NCI-H187 treated with DMSO at 0.1 percent for 48 hours (cell line): ENCODE measurements at places on chromosomes 12 and 14.

- no peak for DNase-seq
Observed at GRCh38 chr12:13387101-13387500, 190.6 kb downstream of the EMP1 start.

- no peak for DNase-seq
Observed at GRCh38 chr12:110002676-110003515, 3.7 kb downstream of the ANKRD13A start.

DNA sequence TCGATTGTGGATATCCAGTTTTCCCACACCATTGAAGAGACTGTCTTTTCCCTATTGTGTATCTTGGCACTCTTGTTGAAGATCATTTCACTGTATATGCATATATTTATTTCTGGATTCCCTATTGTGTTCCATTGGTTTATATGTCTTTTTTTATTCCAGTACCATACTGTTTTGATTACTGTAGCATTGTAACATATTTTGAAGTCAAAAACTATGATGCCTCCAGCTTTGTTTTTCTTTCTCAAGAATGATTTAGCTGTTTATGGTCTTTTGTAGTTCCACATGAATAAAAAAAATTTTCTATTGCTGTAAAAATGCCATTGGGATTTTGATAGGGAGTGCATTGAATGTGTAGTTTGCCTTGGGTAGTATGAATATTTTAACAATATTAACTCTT is 128.1 kb upstream of the SLC38A2 start:
- no peak for DNase-seq

GRCh38 chr12:116630762-116631161 is 71.6 kb downstream of the MAP1LC3B2 start:
- no peak for DNase-seq

GRCh38 chr14:104451474-104451873 is 128.1 kb upstream of the C14orf180 start:
- DNase-seq: no peak

- no peak for DNase-seq
Observed at GRCh38 chr14:105891631-105892452, 365.5 kb downstream of the TMEM121 start.

- DNase-seq: no peak
Observed at GRCh38 chr14:71240866-71241520, 333.7 kb downstream of the PCNX1 start.

- DNase-seq: no peak
Observed at GRCh38 chr14:101451166-101451565, 110.1 kb upstream of the DIO3 start.

DNA sequence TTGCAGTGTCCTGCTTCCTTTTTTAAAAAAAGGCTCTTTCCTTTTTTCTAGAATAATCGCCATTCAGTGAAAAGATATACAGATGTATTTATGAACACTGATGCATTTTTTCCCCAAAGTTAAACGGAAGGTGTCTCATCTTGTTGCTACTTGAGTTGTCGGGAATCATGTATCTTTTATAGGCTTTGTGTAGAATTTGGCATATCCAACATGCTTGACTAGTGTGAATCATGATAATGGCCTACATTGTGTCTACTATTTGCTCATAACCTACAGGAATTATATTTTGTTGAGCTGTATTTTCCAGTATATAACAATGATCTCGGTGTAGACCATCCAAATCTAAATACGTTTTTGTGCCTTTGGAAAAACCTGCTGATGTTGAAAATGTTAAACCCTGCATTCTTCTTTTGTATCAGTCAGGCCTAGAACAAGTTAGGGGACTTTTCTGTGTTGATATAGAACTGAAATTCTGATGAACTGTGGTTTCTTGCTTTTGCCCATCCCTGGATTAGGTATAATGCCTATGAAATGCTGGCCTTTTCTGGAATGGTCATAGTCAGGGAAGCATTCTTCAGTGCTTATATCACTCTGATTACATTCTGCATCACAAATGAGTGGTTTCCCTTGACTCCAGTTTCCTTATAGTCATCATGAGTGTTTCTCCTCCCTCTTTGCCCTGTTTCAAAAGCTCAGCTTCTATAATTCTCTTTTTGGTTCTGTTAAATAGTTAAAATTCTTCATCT is 10.8 kb downstream of the BMAL2 start:
- no peak for DNase-seq

GRCh38 chr12:105382771-105383622 is 52.5 kb downstream of the C12orf75 start:
- DNase-seq: no peak

DNA sequence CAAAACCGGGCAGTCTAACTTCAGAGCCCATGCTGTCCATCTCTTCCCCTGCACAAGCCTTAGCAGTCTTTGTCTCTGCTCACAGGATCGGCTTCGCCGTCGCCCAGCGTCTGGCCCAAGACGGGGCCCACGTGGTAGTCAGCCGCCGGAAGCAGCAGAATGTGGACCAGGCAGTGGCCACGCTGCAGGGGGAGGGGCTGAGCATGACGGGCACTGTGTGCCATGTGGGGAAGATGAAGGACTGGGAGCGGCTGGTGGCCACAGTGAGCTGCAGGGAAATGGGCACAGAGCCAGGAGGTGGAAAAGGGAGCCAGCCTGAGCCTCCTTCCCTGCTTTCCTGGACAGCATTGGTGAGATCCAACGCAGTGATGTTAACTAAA is 14.2 kb upstream of the CARMIL3 start:
- DNase-seq: no peak

DNA sequence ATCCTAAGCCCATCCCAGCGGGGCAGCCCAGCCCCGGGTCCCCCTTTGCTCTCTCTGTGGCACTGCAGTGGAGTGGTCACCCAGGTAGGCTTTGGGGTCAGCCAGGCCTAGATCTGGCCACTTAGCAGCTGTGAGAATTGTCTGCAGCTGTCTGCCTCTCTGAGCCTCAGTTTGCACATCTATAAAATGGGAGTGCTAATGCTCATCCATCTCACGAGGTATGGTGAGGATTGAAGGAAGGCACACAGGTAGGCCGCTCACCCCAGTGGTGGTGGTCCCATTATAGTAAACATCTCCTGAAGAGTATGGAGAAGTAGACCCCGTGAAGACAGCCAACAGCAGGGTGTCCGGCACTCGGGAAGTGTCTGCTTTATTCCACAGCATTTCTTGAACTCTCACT is 9.2 kb downstream of the FOXN4 start:
- DNase-seq: no peak

GRCh38 chr12:50924131-50924438 is 28.3 kb upstream of the HIGD1C start:
- no peak for DNase-seq

DNA sequence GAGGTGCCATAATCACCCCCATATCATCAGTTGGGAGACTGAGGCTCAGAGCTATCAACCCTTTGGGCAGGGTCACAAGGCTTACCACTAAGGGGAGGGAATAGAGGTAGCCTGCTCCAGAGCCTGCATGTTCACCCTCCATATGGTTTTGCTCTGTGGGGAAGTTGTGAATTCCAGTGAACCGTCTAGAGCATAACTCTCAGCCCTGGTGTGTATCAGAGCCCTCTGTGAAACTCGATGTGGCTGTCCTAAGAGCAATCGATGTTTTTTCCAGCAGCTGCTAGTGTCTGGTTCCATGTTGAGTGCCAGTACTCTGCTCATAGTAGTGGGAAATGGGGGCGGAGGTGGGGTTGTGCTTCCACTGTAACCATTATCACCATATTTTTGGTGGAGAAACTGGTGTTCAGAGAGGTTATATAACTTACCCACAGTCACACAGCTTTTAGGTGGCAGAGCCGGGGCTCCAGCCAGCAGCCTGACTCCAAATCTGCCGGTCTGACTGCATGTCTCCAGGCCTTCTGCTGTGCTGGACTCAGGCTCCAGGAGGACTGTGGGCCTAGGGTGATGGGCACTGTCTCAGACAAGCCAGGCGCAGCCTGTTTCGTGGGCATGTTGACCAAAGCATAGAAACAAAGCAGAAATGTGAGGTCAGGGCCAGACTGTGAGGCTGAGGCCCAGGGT is 104.2 kb downstream of the ADCK1 start:
- no peak for DNase-seq

- DNase-seq: no peak
Observed at GRCh38 chr14:43525658-43526057, 981.4 kb downstream of the FSCB start.

DNA sequence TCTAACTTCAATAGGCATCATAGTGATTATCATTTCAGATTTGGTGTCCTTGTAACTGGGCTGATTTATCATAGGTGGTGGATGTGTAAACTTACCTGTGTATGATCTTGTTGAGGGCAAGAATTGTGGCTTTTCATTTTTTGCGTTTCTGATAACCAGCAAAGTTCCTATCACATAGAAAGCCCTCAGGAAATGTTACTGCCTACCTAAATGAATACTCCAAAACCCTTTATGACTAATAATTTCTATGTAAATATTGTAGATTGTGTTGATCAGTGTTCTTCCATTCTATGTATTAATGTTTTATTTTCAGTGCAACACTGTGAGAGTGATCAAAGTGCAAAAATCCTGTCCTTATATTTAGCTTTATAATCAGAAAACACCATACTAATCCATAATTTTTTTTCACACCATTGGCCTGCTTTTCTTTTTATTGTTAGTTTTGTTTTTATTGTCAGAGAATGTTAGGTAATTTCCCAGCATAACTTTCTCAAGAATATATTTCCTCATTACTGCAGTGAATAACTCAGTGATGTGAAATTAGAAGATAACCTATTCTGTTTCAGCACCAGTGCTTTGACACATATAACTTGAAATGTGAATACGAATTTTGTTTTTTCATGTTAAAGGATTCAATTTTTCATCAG is 94.1 kb downstream of the GPHN start:
- DNase-seq: no peak

DNA sequence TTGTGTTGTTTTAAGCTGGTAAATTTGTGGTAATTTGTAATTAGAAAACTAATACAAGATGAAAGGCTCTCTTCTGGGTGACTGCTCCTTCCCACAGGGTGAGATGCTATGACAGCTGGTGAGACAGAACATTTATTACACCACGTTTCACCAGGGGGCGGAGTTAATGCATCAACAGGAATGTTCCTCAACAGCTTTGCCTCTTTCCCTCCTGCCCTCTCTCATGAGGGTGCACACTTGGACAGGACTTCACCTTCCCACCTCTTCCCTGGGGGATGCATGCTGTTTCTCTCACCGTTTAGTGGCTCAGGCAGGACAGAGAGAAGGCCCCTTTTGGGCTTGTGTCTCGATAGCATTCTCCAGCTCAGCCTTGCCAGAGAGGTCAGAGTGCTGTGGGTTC is 13.4 kb upstream of the PPP1R1A start:
- no peak for DNase-seq

GRCh38 chr12:12543959-12544358 is 18.7 kb downstream of the DUSP16 start:
- DNase-seq: no peak

- DNase-seq: no peak
Observed at GRCh38 chr12:48198672-48198971, 4.5 kb downstream of the OR10AD1 start.

DNA sequence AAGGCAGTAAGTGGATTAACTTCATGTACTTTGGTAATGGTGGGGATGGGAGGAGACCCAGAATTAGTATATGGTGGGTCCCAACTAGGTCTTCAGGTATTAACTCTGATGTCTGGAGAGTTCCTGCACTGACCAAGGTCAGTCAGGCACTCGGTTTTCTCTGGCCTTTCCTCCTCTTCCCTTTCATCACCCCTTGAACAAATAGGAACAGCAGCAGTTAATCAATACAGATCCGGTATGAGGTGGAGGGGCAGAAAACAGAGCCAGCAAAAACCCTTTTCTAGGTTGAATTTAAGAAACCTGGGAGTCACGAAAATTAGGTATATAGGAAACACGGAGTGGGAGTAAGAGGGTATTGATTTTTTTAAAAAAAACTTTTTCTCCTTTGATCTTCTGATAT is 4.0 kb downstream of the PFKM start:
- no peak for DNase-seq

- no peak for DNase-seq
Observed at GRCh38 chr12:122062832-122063693, 15.5 kb upstream of the MLXIP start.
